ENCODE measurements at places on chromosomes 4 and X.

GRCh38 chrX:11460347-11460746 lies 167.1 kb downstream of the AMELX start:
- no peak for DNase-seq

GRCh38 chr4:145785391-145786008 lies 105.6 kb downstream of the C4orf51 start:
- no peak for DNase-seq

GRCh38 chrX:102765217-102765616 lies 44.7 kb downstream of the GPRASP3 start:
- peak; percentile 68 for DNase-seq

DNA sequence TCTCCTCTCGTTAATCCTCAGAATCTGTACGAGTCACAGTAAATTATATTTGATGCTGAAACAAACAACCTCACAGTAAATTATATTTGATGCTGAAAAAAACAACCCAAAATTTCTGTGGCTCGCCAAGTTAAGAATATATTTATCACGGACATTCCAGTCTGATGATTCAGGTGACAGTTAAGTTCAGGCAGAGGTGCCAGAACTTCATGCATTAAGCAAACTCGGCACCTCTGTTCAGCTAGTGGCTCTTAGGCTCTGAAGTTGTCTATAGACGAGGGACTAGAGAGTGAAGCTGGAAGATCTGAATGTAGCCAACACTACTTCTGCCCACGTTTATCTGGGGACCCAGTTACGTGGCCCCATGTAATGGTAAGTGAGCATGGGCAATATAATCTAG lies 132.2 kb upstream of the AGA start:
- peak; percentile 45 for DNase-seq

DNA sequence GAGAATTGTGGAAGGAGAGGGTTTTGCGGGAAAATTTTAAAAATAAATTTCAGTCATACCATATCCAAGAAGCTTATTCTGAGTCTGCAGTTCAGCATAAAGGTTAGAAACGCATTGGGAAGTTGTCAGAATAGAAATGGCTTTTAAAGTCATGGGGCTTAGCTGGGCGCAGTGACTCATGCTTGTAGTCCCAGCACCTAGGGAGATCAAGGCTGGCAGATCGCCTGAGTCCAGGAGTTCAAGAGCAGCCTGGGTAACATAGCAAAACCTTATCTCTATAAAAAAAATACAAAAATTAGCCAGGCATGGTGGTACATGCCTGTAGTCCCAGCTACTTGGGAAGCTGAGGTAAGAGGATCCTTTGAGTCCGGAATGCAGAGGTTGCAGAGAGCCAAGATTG lies 3.9 kb upstream of the PLA2G12A start:
- no peak for DNase-seq

GRCh38 chr4:38822748-38823303 lies 18.2 kb upstream of the TLR1 start:
- DNase-seq: no peak

DNA sequence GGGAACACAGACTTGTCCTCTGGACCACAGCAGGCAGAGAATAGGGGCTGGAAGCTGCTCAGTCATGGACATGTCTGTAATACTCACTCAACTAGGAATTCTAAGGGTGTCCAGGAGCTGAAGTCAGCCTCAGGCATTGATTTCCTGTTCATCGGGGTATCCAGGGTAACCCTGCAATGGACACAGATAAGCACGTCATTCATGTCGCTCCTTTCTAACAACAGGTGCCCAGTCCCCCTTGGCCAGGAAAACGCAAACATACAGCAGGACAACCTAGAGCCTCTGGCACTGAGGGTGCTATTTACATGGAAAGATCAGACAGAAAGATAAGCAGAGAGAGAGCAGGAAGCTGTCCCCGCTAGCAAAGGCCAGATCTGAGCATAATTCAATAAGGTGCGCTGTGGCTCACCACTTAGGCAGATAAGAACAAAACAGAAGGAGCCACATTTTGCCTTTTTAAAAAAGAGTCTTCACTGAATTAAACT lies 21.3 kb downstream of the QDPR start:
- DNase-seq: no peak

DNA sequence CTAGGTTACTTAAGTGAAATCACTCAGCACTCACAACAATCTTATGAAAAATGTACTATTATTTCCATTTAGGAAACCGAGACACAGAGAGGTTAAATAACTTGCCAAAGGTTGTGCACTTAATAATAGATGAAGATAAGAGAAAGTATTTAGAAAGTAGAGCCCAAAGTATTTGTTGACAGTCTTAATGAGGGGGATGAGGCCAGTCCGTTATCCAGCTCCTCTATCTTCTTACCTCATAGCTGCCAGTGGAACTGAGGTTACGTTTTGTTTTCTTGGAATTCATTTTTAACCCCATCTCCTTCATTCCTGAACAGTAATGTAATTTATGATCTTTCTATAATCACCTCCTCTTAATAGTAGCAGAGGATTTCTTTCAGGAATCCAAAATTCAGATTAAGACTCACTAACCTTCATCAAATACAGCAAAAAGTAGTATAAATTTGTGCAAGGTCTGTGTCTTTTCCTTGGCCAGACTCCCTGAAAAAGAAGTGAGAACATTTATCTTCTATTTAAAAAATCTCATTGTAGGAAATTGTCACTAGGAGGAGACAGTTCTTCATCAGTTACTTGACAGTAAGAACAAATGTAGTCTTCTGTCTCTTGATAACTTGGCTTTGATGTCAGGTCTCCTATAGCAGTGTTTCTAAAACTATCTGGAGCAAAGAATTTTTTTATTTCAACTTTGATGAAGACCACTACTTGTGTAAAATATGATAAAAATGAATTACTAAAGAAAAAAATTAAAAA lies 35.5 kb downstream of the F8 start:
- DNase-seq: no peak

GRCh38 chrX:17814557-17814956 lies 46.5 kb downstream of the RAI2 start:
- DNase-seq: peak; percentile 24

DNA sequence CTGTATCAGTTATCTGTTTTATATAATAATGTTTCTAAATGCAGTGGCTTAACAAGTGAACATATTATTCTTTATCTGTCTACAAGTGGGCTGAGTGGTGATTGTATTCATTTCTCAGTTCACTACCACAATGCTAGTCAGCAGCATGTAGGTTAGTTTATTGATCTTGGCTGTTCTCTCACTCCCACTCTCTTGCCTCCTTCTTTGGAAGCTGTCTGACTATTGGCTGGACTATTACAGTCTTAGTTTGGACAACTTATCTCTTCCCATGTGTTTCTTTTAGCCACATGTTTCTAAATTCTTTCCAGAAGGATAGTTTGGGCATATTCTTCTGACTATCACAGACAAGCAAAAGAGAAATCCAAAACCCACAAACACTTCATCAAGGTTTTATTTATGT lies 459.5 kb upstream of the AGA start:
- DNase-seq: peak; percentile 10

DNA sequence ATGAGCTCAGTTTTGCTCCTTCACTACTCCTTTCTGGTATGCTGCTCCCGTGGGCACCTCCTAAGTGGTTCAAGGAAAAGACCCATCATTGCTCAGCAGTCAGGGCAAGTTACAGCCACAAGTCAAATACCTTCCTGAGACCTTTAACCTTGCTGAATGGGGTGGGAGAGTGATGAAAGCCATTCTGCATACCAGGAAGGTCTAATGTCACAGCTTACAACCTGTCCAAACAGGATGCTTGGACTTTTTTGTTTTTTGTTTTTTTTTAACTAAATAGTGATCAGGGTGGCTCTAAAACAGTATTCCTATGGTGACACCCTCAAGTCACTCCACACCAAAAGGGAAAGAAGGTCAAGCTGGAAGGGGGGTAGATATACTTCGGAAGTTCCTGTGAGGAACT lies 93.1 kb downstream of the GPC3 start:
- no peak for DNase-seq

DNA sequence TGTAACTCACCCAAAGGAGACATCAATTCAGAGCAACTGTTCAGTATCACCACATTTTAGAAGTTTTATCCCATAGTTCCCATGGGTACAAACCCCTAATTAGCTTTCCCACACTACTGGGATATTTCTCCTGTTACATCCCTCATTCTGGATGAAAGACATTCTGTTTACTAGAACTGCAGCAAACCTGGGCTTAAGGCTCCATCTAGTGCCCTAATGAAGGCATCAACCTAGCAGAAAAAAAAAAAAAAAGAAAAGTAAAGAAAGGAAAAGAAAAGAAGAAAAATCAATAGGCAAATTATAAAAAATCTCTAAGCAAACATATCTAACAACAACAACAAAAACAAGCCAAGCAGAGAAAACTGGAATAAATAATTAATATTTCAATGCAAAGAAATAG lies 133.7 kb upstream of the CPXCR1 start:
- DNase-seq: no peak

DNA sequence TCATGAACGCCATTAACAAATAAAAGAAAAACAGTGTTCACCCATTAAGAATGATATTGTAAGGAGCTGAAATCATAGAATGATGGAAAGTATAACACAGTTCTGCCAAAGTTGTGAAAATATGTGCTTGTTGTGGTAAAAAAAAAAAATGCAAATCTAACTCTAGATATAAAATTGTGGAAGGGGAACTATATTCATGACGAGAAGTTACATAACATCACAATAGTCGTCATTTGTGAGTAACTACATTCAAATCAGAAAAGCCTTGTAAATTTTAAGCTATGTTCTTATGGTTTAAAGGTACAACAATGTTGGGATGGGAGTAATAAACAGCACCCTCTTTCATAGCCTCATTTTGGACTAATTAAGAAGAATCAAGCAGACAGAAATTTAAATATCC lies 57.6 kb upstream of the PRDM8 start:
- DNase-seq: no peak

GRCh38 chr4:109497511-109497910 lies 62.5 kb upstream of the MCUB start:
- no peak for DNase-seq

DNA sequence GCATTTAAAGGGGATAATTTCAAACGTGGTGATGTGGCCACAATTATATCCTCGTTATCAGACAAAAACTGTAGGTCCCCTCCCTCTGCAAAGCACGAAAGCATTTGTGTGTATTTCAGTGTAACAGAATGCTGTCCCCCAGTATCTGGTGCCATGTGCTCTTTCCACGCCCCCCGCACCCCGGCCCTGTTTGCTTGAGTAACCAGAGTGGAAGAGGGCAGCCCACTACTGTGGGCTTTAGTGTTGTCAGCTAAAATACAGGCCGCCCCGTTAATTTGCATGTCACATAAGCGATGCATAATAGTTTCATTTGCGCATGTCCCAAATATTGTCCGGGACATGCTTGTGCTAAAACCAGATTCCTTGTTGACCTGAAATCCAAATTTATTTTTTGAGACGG lies 110.1 kb downstream of the PHKA2 start:
- no peak for DNase-seq

- DNase-seq: no peak
Observed at GRCh38 chrX:40646489-40647306, 663 bp downstream of the CXorf38 start.

DNA sequence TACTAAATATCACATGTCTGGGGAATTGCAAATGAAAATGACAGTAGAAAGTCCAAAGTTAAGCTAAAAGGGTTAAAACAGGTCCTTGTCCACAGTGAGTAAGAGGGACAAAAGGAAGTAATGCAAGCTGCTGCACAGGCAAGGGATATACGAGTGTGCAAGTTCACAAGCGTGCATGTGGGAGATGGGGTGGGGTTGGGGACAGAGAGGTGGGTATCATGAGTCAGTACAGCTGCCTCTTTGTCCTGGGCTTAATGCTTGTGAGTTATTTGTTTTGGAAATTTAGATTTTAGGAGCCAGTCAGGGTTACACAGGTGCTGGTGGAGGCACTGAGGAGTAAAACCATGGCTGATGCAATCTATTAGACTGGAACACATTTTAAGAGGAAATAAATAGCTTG lies 3.3 kb upstream of the GPRASP2 start:
- DNase-seq: no peak

- no peak for DNase-seq
Observed at GRCh38 chr4:151025759-151026158, 10.7 kb upstream of the LRBA start.

DNA sequence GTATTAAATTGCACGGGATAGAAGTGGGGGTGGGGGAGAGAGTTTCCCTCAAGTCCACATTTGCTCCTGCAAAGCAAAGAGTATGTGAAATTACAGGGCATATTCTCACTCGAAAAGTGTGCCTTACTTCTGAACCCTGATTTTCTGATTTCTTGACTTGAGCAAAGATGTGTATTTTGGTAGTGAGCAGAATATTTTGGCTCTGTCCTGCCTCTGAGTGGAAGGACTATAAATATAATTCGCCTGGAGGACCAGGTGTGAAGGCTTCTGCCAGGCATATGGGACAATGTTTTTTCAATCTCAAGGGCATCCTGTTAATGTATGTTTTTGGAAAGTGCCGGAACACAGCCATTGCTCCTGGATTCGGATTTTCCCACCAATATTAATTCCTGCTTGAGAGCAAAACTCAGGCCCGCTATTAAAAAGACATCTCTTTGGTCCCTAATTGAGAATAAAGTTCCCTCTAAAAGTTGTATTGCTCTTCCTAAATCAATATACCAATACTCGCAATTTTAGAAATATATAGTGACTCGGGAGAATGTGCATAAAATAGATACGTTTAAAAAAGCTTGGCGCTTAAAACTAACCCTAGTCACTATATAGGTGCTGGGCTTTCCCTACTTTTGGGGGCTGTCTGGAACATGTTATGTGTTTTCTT lies 15.3 kb upstream of the PITX2 start:
- no peak for DNase-seq

DNA sequence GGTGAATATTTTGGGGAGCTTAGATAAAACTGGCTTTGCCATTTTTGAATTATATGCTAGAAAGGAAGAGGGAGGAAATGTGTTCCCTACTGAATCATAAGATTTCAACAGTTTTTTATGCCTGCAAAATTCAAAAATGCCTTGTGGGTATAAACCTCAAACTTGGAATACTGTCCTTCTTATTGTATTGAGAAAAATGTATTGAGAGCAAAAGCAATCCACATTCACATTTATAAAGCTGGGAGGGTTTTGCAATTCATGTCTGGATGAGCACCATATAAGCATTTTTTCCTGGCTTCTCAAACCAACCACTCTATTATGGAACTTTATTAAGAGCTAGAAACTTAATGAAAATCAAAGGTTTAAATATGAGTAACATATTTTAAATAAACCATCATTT lies 289.8 kb downstream of the PCDH7 start:
- peak; percentile 54 for DNase-seq

DNA sequence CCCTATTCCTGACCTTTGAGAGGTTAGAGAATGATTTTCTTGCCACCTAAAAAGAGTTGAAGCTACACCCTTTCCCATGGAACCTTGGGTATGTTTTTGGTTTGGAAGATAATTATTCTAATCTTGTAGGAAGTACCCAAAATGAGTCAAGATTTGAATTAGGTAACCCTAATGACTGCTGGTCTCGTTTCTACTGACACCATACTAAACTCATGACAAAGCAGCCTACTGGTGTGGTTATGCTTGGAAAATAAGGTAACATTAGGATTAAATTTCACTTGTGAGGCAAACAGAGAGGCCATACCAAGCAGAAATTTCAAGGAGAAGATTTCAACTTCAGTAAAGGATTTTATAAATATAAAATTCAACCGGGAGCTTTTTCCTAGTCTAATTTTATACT lies 107.9 kb downstream of the FBXW7 start:
- no peak for DNase-seq

- no peak for DNase-seq
Observed at GRCh38 chr4:42478946-42479345, 81.7 kb downstream of the SHISA3 start.
